ENCODE measurements at places on chromosomes 2 and 18.
A peak's percentile ranks its signal among the peaks of the same experiment; 100 is the strongest.

DNA sequence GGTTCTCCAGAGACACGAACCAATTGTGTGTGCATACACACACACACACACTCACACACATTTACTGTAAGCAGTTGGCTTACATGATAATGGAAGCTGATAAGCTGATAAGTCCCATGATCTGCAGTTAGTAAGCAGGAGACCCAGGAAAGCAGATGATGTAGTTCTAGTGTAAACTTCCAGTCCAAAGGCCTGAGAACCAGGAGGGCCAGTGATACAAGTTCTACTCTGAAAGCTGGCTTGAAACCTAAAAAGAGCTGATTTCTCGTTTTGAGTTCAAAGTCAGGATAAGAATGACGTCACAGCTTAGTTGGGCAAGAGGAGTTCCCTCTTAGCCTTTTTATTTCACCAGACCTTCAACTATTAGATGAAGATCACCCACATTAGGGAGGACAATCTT lies 558.8 kb upstream of the PIK3C3 start:
- DNase-seq = no peak

GRCh38 chr2:150036622-150037021 lies 449.0 kb upstream of the MMADHC start:
- peak; percentile 19 for DNase-seq

DNA sequence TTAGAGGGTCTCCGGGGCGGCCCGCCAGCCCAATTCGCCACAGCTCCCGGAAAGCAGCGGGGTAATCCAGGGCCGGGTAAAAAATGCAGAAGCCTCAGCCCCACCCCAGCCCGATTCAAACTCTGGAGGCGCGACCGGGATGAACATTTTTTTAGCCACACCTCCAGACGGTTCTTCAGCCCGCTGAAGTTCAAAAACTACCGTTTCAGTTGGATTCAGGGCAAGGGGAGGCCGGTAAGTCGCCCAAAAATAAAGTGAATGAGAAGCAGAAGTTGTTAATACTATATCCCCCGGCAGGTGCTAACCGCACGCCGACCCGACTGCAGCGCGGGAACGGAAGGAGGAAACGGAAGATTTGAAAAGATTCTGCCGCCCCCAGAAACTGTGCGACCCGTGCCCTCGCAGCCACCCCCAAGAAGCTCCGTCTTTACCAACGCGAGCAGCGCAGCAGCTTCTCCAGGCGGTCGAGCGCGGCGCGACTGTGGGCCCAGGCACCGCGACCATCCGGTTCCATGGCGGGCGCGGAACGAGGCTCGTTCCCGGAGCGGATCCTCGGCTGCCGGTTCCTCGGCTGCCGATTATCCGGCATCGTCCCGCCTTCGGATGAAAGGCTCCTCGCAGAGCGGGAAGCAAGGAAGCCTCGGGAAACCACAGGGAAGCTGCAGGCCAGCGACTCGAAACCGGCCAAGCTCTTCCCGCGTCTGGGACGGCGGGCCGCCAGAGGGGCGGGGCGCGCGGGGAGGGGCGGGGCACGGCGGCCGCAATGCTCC lies at the start of gene BARD1:
Gene BARD1, minus strand, starts transcription at position 703 of the 770 bp plus-strand sequence. Its CDS starts 114 bp downstream, at position 589.
- peak; percentile 74 for DNase-seq

DNA sequence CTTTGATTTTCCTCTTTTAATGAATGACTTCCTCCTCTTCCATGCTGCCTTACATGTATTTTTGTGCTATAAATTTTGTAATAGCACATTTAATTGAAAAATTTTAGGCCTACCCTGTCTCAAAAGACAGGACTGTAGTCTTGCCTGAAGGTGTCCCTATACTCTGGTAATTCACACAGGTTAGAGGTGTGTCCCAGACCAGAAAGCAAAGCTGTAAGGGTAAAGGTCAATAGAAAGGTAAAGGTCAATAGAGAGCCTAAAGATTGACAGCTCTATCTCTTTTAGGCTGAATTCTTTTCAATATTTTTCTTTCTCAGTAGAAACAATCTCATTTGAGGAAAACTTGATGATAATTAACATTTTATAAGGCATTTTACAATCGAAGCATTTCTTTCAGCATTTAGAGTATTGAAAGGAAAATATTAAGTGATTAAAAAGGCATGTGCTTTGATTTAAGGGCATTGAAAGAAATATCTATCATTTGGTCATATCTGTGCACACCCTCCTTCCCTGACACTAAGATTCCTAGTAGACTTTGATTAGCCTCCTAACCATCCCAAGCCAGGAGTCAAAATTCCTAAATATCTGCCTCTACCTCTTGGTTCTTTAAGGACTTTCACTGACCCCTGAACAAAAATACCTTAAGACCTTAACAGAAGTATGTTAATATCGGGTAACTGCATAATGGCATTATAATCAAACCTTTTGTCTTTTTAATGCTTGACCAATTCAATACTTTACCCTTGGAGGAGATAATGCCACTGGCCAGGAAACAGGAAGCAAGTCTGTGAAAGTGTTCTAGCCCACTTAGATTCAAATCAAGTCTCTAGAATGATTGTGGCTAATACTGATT lies 161.8 kb upstream of the DTNA start:
- no peak for DNase-seq

DNA sequence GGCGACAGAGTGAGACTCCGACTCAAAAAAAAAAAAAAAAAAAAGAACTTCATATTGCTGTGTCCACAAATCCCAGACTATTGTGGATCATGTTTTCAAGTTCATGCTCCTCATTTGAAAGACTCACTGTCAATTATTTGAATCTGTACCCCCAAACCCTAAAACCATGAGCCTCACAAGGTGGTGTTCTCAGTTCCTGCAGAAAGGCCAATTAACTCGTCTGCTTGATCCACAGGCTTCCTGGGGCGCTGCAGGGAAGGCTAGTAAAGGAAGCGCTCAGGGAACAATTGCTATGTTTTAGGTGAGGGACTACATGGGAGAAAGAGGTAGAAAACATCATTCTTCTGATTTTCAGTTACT lies 396.8 kb upstream of the NETO1 start:
- no peak for DNase-seq

DNA sequence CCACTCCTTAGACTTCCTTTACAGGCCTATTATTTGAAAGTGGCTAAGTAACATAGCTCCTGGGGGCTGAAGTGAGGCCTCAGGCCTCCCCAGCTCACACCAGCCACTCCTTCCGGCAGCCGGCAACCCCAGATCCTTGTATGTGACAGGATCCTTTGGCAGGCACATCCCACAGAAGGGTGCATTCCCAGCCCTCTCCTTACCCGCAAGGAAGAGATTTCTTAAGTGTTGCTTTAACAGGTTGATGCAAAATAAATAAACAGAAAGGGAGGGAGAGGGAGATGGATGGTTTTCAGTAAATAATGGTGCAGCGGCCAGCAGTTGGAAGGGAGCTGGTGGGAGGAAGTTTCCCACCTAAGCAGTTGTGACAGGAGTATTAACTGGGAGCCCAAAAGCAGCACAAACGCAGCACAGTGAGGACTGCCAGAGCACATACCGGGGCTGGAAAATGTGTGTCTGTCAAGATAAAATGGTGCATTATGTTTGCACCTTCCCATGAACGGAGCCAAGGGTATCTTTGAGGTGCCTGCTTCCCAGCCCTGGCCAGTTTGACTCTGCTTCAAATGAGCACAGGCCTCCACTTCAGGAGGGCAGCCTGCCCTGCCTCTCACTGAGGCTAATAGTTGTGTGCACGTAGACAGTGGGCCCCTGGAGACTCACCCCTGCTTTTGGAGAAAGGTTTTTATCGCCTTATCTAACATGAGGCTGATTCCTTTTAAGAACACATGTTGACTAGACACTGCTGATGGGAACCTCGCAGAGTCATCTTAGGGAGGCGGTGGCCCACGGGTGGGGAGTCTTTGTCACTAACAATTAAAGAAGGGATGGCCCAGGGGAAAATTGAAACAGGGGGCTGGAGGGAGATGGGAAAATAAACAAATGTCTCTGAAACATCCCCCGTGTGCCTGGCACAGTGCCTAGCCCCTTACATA lies 32.8 kb downstream of the NRP2 start:
- DNase-seq = peak; percentile 80

GRCh38 chr2:48450936-48451602 lies 78.9 kb upstream of the STON1 start:
- DNase-seq = no peak

DNA sequence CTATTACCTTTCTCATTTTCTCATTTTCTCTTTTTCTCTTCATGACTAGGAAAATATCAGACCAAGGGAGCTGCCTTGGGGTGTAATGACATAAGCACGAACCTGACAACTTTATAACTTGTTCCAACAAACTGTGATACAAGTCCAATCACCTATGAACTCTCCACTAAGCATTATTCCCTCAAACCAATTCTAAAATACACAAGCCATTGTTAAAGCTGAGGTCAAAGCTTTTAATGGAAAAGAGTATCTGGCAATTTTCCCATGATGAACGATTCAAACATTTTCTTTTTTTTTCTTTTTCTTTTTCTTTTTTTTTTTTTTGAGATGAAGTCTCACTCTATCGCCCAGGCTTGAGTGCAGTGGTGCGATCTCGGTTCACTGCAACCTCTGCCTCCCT lies 48.4 kb upstream of the NARS1 start:
- DNase-seq = no peak

- no peak for DNase-seq
These were observed 123.9 kb downstream of the ACKR3 start for GRCh38 chr2:236693531-236693930.

GRCh38 chr2:69774984-69775982 lies 33.3 kb downstream of the ANXA4 start:
- DNase-seq = no peak

DNA sequence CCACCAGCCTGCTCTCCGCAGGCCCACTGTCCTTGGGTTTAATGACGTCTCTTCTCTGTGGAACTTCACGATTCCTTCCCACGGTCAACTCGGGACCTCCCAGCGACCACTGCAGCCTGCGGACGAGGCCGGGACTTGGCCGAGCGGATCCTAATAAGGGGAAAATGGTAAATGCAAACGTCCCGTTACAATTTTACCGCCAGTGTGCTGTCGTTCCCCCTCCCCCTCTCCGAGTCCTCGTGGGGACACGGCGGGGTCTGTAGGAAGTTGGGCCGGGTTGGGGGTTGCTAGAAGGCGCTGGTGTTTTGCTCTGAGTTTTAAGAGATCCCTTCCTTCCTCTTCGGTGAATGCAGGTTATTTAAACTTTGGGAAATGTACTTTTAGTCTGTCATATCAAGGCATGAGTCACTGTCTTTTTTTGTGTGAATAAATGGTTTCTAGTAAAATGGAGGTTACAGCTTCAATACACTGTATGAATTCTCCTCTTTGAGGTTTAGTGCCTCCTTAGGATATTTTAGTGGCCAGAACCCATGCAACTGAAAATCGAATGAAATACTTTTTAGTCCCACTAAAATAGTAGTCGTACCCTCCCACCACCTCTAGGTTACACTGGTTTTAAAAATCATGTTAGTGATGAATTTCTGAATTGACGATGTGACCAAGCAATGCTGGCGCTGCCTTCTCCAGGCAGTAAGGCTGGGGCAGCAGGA lies 2.3 kb downstream of the HOXD11 start:
- DNase-seq = no peak

DNA sequence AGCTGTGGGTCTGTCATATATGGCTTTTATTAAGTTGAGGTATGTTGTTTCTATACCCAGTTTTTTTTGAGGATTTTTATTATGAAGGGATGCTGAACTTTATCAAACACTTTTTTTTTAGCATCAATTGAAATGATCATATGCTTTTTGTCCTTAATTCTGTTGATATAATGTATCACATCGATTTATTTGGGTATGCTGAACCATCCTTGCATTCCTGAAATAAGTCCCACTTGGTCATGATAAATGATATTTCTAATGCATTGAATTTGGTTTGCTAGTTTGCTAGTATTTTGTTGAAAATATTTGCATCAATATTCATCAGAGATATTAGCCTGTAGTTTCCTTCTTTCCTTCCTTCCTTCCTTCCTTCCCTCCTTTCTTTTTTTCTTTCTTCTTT lies 22.5 kb upstream of the CWC22 start:
- DNase-seq = no peak

DNA sequence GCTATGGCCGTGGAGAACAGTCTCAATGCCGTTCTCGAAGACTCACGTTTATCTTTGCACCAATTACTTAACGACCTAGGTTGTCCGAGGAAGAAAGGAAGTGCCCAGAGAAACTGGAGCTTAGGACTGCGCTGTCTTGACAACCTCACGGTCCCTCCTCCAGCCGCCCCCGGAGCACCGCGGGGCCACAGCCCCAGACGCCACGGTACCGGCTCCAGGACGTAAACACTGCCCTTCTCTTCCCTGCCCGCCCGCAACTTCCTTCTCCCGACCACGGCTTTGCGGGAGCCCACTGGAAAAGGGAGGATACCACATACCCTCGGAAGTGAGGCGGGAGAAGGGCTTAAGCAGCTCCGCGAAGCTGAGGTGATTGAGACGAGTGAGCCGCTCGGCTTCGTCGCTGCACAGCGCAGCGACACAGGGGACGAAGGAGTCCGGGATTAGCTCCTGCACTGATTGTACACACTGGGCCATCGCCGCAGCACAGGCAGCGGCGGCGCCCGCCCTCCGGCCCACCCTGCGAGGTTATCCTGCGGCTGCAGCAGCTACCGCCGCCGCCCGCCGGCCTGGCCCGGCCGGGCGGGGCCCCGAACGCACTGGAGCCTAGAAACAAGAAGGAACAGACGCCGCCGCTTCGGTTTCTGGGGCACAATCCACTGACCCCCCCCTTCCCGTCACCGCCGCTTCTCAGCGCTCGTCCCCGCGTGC lies 483 bp downstream of the TRAPPC8 start:
- peak; percentile 40 for DNase-seq

DNA sequence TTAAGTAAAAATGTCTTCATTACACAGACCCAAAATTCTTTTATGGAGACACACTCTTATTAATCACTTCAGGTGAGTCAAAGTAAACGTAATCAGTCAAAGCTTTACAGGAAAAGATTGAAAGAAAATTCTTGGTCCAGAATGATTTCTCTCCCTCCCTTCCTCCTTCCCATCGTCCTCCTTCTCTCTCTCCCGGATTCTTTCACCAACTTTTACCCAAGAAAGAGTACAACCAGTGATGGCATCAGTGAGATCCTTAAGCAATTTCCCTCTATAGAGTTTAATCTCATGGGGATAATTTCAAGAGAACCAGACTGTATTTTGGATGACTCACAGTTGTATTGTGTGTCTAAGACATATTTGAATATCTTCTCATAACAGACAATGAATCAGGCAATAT lies 258.1 kb downstream of the ALK start:
- DNase-seq = no peak

DNA sequence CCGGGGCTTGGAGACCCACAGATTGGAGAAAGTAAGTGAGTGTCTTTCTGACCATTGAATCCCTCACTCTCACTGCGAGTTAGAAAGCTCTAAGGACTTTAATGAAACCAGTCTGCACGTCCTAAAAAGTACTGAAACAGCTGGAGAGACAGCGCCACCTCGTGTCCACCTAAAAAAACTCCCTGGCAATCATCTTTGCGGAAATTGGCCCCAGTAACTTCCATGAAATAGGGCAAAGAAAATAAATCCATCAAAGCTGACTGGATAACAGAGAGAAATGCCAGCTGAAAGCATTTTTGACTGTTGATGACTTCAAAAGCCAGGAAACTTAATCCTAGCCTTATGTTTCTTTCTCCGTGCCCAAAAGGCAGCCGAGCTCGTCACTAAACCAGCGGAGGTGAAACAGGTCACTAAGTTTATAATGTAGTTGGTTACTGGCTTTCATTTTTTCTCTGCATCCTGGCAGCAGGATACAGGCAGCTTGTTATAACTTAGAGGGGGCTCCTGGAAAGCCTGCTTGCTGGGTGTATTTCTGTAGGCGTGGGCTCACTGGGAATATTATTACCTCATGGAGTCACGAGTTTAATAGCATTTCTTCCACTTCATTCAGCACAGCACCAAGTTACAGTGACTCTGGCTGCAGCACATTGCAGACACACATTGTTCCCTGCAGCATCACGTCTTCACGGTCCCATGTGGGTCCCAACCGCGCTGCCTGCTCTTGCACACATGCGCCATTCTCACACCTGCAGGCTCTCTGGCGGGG lies 266.5 kb downstream of the HRH4 start:
- DNase-seq = peak; percentile 63

- DNase-seq = no peak
These were observed 42.2 kb upstream of the CD28 start for GRCh38 chr2:203664029-203664755.

All from RPMI7951 (cell line).